ENCODE measurements at places on chromosomes 1 and 21.
A peak's percentile ranks its signal among the peaks of the same experiment; 100 is the strongest.

DNA sequence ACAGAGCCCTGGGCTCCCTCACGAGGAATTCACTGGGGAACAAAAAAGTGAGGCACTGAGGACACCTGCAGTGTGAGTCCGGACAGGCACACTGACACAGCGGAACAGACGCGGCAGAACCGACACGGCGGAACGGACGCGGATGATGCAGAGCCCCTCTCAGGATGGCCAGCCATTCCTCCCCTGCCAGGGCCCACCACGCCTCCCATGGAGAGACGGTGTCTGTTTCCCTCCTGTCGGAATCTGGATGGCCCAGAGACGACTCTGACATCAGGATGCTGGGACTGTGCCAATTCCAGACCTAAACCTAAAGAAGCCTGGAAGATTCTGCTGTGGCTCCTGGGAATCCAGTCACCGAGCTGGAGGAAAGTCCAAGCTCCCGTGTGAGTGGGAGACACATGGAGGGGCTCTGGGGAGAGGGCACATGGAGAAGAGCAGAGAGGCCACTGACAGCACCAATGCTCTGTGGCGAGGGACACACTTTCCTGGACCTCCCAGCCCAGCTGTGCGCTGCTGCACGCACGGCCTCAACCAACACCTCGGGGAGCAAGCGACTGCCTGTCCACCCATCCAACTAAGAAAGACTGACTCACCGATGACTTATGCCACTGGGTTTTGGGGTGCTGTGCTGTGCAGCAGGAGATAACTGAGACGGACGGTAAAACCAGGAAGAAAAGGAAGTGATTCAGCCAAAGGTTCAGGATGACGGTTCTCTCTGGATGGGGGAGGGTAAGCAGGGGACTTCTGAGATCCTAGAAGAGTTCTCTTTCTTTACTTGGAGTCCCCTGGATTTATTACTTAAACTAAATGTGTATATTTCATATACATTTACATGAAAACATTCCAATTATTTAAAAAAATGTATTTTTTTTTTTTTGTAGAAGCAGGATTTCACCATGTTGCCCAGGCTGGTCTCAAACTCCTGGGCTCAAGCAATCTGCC, 23.3 kb downstream of the ZBTB17 start:
- peak; percentile 53 for DNase-seq

DNA sequence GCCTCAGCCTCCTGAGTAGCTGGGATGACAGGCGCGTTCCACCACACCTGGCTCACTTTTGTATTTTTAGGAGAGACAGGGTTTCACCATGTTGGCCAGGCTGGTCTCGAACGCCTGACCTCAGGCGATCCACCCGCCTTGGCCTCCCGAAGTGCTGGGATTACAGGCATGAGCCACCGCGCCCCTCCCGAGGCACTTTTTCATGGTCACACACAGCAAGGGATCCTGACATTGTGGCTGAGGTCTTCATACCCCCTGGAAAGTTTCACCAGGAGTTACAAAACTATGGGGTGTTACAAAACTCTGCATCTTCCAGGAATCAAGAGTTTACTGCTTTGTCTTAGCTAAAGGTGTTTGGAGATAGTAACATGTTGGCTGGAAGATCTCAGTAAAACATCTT, 234.3 kb upstream of the TMEM51 start:
- no peak for DNase-seq

DNA sequence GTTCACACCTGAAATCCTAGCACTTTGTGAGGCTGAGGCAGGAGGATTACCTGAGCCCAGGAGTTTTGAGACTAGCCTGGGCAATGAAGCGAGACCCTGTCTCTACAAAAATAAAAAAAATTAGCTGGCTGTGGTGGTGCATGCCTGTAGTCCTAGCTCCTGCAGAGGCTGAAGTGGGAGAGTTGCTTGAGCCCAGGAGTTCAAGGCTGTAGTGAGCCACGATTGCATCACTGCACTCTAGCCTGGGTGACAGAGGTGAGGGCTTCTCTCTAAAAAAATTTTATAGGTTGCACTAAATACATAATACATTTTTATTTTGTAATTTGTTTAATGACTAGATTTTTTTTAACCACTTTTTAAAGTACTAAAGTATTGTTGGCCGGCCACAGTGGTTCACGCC, 6.1 kb downstream of the PARK7 start:
- DNase-seq, result no peak

- no peak for DNase-seq
Measured at GRCh38 chr1:64956733-64957441, 9.5 kb downstream of the JAK1 start.

DNA sequence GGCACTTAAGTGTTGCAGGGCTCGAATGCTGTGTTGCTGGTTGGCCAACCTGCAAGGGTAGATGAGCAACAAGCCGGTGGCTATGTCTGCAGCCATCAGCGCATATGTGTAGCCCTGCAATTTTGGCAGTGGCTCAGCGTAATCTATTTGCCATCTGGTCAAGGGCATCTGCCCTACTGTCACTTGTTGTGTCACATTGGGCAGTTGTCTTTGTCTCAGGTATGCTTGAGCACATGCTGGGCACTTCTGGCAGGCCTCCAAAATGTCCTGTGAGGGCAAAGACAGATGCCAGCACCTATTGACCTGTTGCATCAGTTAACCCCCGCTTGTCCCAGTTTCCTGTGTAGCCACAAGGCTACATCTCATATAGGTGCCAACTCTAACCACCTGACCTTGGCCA, 111.8 kb downstream of the GDAP2 start:
- DNase-seq, result no peak

GRCh38 chr1:4978660-4979390, 324.4 kb downstream of the AJAP1 start:
- no peak for DNase-seq

- peak; percentile 46 for DNase-seq
Measured at GRCh38 chr1:9825093-9826074, 1.6 kb upstream of the CLSTN1 start.

GRCh38 chr1:202585590-202585933, 124.7 kb downstream of the SYT2 start:
- DNase-seq, result no peak

DNA sequence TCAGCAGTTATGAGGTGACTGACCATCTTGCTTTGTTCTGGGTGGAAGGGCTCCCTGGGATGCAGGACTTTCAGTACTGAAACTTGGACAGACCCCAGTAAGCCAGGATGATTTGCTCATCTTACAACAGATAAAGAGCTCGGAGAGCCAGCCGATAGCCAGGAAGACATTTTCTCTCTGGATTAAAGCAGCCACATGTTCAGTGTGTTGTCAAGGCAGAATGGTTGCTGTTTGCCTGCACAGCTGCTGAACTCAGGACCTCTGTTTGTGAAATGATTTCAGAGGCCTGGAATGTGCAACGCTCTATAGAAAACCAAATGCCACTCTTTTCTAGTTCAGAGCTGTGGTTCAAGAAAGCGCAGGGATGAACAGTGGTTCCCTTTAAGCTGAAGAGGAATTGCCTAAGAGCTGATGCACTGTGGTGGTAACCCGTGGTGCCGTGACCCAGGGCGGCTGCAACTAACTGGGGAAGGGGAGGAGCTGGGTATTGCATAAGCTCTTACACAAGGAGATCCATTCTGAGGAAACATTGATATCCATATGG, 40.7 kb downstream of the CASQ2 start:
- no peak for DNase-seq

DNA sequence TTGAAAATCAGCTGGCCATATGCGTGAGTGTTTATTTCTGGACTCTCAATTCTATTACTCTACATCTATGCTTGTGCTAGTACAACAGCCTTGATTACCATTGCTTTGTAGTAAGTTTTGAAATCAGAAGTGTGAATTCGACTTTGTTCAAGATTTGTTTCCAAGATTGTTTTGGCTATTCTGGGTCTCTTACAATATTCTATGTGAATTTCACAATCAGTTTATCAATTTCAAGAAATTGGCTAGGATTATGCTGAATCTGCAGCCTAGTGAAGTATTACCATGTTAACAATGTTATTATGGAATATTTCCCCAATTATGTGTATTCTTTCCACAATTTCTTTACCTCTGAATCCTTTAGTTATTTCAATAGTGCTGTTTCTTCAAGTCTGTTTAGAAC, 19.5 kb downstream of the SFPQ start:
- no peak for DNase-seq

DNA sequence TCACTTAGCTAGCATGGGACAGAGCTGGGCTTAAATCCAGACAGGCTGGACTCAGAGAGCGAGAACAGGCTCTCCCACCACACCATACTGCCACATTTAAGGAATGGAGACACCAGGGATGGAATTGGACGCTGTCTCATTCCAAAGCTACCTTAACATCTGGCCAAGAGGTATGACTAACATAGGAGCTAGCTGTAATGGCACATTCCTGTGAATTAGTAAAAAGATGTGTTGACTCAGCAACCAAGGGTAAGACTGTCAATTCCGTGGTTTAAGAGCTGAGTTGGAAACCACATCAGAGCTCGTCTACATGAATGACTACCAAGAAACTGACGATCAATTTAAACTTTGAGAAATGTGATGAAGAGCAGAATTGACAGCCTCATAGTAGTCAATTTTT, 8.3 kb upstream of the TNFRSF9 start:
- peak; percentile 35 for DNase-seq

- DNase-seq, result peak; percentile 70
Measured at GRCh38 chr21:42513985-42514882, 582 bp downstream of the SLC37A1 start.

DNA sequence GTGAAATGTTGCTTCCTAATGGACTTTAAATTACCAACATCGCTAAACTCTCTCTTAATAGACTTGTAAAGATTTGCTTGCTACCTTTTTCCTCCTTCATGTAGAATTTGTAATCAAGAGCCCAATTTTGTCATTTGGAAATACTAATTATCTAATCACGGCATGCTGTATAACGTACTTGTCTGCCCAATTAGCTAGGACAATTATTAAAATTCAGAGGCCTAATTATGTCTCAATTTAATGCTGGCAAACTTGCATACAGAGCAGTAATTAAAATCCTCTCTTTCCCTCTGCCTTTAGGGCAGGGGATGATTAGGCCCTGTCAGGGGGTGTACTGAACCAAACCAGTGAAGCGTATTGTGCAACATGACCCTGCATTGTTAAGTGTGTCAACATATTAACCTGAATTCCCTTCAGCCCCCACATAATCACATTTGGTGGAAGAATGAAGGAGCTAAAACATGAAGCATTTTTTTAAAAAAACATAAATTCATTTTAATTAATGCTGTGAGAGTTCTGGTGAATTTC, 137.4 kb upstream of the BARHL2 start:
- no peak for DNase-seq

- DNase-seq, result no peak
Measured at GRCh38 chr21:35537604-35538003, 488.5 kb upstream of the RUNX1 start.

GRCh38 chr1:80582980-80583379, 1217.8 kb upstream of the ADGRL2 start:
- DNase-seq, result no peak

DNA sequence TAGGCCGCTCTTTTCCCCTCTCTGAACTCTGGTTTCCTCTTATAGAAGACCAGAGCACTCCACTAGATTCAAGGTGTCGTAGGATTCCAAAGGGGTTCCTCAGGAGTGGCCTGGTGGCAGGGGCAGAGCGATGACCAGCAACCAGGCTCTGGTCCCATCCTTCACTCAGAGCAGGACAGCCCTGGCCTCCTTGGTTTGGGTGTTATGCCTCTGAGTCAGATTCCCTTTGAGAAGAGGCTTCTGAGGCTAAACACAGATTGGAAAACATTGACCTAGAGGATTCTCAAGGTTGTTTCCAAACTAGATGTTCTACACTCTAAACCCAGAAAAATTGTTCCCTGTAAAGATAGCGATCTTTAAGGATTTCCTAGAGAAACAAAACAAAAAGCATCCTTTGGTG, 49.8 kb upstream of the IKBKE start:
- DNase-seq, result no peak

- peak; percentile 62 for DNase-seq
Measured at GRCh38 chr1:156140879-156141707, 12.3 kb upstream of the SEMA4A start.

DNA sequence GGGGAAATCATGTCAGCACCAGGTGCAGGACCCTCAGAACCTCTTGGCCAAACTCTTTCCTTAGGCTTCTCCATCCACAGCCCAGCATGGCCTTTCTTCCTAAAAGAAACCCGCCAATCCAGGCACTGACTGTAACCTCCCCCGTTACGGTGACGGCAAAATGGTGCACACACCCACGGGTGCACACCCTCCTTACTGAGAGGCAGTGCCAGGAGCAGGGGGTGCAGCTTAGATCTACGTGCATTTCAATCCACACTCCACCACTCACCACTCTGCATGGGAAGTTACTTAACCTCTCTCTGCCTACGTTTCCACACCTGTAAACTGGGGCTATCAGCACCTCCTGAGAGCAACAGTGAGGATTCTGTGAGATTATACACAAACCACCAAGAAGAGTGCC, 31.0 kb downstream of the SUSD4 start:
- no peak for DNase-seq

- no peak for DNase-seq
Measured at GRCh38 chr1:212589446-212589845, 19.1 kb upstream of the ATF3 start.

DNA sequence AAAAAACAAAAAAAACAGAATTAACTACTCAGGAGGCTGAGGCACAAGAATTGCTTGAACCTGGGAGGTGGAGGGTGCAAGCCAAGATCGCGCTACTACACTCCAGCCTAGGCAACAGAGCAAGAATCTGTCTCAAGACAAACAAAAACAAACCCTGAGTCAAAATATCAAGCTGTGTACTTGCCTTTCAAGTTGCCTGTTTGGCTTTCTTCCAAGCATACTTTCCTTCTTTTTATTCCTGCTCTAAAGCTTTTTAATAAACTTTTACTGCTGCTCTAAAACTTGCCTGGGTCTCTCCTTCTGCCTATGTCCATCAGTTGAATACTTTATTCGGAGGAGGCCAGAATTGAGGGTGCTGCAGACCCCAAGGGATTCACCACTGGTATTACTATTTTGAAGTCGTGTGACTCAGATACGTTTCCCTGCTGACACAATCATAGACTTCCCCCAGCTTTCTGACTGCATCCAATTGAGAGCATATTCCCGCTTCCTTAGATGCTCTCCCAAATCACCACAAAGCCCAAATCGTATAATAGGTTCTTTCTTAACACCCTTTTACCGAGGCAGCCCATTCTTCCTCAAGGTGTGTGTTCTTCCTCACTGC, 3.5 kb upstream of the ACBD6 start:
- DNase-seq, result no peak

GRCh38 chr1:156744786-156745419, 4.0 kb upstream of the MRPL24 start:
- no peak for DNase-seq

GRCh38 chr1:56507925-56508522, 71.3 kb downstream of the PLPP3 start:
- DNase-seq, result no peak

Data from stimulated activated CD4-positive, alpha-beta T cell treated with anti-CD3 and anti-CD28 coated beads, Interleukin-2, amount 100 ng/mL, for 24 hours (primary cell).